ENCODE measurements at places on chromosomes 1 and 21.

DNA sequence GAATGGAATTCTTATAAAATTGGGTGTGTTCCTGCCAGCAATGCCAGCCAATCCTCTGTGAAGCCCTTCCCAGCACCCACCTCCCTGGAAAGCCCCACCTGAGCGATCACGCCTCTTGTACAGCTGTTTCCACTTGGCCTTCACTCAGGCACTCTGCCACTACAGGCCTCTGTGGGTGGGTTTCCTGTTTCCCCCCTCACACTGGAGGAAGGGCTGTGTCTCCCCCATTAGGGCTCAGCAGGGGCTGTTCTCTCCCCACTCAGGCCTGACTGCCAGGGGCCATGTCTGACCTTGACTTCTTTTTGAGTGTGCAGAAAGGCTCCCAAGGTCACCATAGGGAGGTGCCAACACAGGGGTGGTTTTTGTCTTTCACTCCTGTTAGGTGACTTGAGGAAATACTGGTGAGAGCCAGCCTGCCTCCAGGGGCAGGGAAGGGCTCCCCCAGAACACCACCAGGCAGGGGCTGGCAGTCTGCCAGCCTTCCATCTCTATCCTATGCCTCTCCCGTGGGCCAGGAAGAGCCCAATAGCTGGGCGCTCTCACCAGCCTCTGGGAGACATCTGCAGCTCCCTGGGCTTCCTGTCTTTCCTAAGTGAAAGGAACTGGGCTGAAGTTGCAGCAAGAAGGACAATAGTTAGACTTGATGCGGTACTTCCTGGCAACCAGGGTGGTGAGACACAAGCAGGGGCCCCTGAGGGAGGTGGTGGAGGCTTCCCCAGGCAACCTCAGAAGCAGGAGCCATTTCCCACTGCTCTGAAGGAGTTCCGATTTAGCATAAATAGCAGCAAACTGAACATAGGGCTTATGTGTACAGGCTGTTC is 49.1 kb downstream of the ELK4 start:
- DNase-seq = no peak

DNA sequence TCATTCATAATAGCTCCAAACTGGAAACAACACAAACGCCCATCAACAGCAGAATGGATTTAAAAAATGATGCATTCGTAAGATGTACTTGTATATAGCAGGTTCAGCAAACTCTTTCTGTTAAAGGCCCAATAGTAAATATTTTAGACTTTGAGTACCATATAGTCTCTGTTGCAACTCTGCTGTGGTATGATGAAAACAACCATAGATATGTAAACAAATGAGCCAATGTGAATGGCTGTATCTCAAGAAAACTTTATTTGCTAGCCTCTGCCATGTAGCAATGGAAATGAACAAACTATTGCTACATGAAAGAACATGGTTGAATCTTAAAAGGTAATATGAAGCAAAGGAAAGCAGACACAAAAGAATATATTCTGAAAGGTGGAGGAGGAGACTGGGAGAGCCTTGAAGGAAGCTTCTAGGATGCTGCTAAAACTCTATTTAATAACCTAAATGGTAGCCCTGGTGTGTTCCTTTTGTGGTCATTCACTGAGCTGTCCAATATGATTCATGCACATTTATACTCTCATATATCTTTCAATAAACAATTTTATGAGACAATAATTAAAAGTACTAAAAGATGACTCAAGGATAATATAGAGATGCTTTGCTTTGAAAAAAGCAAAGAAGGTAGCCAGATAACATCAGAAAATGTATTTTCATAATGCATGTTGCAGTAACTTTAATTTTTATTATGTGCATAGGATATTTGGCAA is 29.1 kb upstream of the FMO3 start:
- DNase-seq = no peak

GRCh38 chr1:52195161-52195560 is 53.3 kb downstream of the ZFYVE9 start:
- no peak for DNase-seq

GRCh38 chr1:181632492-181632891 is 149.2 kb downstream of the CACNA1E start:
- DNase-seq = no peak

DNA sequence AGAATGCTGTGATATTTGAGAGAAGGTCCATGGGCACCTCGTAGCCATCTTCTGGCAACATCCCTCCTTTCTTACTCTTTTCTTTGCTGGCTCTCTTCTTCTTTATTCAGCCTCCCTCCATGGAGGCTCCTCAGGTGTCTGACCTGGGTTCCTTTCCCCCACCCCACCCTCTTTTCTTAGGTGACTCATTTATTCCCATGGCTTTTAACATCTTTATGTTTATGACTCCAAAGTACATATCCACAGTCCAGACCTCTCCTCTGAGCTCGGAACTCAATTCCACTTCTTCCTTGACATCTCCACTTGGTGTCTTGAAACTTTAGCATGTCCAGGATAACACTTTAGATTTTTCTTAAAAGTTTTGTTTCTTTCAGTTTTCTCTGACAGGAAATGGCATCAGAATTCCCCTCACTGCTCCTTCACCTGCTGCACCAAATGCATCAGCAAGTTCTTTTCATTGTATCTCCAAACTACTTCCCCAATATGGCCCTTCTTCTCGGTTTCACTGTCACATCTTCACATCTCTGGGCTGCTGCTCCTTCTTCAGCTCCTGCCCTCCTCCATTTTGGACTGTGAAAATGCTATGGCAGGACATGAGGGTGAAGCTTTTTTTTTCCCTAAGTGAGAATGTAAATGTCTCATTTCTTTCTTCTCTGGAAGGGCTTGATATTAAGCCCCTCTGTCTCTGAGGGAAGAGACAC is 95.9 kb downstream of the GIPC2 start:
- DNase-seq = no peak

DNA sequence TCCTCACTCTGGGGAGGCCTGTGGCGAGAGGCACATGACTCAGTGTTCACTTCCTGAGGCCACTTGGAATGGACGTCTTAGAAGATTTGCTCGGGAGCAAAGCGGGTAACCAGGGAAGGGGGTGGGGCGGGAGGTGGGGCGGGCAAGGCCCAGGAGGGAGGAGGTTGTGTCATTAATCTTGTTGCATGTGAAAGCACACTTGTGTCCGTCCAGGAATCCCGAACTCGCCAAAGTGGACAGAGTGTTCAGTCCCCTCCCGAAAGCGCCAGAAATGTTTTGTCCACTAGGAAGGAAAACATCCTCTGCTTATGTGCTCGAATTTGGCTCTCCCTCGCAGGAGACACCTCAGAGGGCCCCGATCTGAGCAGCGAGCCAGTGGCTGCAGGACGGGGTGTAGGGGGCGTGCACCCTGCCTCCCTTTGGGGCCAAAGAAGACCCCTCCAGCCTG is 84.2 kb downstream of the SPSB1 start:
- DNase-seq = peak; percentile 96

- no peak for DNase-seq
Observed at GRCh38 chr1:78645723-78646122, 3.9 kb upstream of the IFI44 start.

DNA sequence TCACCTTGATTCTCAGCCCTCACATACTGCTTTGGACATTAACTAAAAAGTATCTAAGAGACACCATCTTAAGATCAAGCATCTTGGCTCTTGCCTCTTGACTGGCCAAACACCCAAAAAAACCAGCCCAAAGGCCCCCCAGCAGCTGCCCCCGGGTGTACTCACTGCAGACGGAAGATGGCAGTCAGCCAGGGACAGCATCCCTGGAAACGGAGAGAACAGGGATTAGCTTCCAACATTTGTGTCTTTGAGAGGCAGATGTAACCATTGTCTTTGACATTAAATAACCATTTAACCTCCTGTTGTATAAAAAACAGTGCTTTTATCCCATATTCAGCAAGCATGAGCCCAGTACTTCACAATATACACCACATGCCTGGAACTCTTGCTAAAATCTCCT is 11.3 kb downstream of the TMEM63A start:
- DNase-seq = no peak

GRCh38 chr1:64042331-64043100 is 160.9 kb upstream of the UBE2U start:
- DNase-seq = no peak

GRCh38 chr1:52825868-52826267 is 16.7 kb upstream of the ZYG11A start:
- no peak for DNase-seq

DNA sequence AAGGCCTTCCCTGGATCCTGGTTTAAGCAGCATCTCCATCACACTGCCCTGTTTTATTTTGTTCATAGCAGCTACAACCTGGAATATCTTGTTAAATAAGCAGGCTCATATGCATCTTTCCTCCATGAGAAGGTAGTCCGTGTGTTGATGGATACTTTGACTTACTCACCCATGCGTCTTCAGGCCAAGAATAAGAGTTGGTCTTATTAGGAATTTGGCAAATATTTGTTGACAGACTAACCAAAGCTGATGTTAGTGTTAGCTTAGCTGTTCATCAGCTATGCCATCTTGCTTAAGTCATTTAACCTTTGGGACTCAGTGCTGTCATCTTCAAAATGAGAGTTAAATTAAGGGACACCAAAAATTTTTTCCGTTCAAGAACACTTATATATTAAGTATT is 59.2 kb downstream of the SASS6 start:
- no peak for DNase-seq

- DNase-seq = peak; percentile 89
Observed at GRCh38 chr1:904310-904950, 19.3 kb upstream of the SAMD11 start.

- no peak for DNase-seq
Observed at GRCh38 chr1:18107369-18108298, at the start of gene IGSF21. IGSF21 (plus strand) TSS chr1:18107798; CDS start chr1:18108129, 331 bp downstream.

GRCh38 chr21:45380566-45380965 is 24.4 kb upstream of the COL18A1 start:
- no peak for DNase-seq

- DNase-seq = peak; percentile 42
Observed at GRCh38 chr1:117561071-117561470, 44.8 kb upstream of the TENT5C start.

- no peak for DNase-seq
Observed at GRCh38 chr1:43801203-43801602, 93.9 kb downstream of the ST3GAL3 start.

GRCh38 chr1:164836614-164837018 is 277.6 kb downstream of the PBX1 start:
- no peak for DNase-seq

DNA sequence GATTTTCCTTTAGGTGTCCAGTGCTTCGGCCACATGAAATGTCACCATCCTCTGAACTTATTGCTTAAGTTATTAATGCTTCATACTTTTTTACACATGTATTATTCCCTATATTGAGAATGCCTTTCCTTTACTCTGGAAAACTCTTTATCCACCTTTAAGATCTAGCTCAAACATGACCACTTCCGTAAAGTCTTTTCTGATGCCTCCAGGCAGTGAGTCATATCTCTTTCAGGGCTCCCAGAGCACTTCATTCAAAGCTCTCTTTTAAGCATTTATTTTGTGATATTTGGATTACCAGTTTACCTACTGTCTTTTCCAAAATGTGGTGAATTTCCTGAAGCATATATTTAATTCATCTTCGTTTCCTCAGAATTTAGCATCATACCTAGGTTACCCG is 178.9 kb downstream of the HS2ST1 start:
- DNase-seq = no peak

GRCh38 chr21:35648512-35648911 is 411.8 kb downstream of the SETD4 start:
- no peak for DNase-seq

- DNase-seq = no peak
Observed at GRCh38 chr1:177338376-177338775, 167.6 kb downstream of the BRINP2 start.

DNA sequence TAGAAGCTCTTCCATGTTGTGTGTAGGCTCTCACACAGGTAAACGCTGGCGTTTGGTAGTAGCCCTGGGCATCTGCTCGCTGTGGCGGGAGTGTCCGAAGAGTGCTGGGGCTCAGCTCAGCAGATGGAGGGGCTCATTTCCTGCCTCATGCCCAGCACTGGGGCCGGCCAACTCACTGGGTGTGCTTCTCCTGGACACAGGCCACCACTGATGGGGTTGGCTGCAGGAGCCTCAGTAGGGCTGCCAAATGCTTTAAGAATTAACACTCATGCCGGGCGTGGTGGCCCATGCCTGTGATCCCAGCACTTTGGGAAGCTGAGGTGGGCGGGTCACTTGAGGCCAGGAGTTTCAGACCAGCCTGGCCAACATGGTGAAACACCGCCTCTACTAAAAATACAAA is 20.9 kb downstream of the UQCRHL start:
- no peak for DNase-seq

DNA sequence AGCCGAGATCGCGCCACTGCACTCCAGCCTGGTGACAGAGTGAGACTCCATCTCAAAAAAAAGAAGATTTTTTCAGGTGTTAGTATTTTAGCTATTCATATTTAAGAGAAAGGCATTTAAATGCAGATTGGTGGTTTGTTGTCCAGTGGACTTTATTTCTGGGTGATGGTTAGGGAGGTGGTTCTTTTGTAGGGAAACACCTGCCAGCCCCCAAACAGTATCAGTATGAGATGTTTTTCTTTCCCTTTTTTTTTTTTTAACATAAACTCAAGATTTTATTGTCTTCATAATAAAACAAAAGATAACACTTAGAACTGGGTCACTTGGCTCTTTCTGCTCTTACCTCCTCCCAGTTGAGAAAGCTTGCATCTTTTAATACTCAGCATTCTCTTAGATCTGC is 9.9 kb downstream of the CCDC18 start:
- no peak for DNase-seq

DNA sequence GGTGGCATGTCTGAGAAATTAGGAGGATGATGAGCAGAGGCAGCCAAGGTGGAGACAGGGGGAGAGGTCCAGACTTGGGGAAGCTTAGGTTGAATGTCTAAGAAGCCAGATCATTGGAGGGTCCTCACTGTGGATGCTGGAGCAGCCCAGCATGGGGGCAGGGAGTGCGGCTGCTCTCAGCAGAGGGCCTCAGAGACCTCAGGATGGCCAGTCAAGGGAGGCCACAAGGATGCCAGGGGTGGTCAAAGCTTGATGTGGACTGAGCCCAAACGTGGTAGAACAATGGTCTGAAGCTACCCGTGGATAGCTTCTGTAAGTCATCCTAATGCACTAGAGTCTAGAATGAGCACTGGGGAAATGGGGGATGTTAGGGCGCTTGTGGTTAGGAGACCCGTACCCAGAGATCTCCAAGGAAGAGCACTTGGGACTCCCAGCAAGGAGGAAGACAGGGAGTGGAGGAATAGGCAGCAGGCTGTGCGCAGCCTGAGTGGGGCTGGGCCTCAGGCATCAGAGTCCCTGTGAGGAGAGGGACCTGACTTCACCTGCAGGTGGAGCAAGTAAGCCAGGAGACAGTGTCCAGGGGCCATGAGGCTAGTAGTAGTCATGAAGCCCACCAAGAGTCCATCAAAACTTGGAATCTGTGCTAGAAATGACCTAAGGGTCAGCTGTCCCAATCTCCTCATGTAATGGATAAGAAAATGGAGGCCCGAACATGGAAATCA is 4.3 kb upstream of the S100A9 start:
- DNase-seq = peak; percentile 87

- DNase-seq = no peak
Observed at GRCh38 chr1:150972417-150972940, 2.2 kb downstream of the CERS2 start.

DNA sequence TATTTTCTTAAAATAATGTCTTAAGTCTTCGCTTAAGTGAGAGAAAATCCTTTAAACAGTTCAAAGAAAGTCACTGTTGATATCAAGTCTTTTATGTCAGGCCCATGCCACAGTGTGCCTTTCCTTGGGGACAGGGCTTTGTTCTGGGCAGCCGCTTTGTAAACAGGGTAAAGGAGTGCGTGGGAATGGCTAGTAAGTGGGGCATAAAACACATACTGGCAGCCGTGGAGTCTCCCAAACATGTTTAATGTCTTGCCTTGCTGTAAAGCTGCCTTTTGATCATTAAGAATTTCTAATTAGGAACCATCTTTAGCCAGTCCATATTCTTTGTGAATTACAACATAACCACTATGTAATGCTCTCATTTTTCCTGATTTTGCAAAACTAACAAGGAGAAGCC is 99.7 kb downstream of the PHTF1 start:
- no peak for DNase-seq

Measured in vagina (tissue), 2 donors.